ENCODE measurements at places on chromosomes 3 and 15.

- DNase-seq, result no peak
Observed at GRCh38 chr15:69515926-69516325, 63.3 kb downstream of the RPLP1 start.

- DNase-seq, result no peak
Observed at GRCh38 chr3:27228805-27229204, 140.4 kb downstream of the NEK10 start.

DNA sequence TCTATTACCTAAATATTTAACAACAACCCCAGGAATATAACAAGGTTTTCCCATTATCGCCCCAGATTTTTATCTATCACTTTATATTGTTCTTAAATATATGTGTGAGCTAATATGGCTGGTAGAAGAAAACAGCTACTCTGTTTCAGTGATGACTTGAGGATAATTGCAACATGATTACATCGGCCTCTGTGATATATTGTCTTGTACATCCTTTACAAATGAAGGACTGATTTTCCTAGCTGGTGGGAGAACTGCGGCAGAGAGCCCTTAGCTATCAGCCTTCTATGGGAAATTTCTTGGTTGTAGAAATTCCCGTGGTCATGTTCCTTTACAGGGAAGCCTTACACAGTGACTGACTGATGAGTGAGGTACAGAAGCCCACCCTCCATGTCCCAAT lies 110.9 kb upstream of the ZNF717 start:
- no peak for DNase-seq

- no peak for DNase-seq
Observed at GRCh38 chr15:63447017-63447676, 57.2 kb upstream of the USP3 start.

DNA sequence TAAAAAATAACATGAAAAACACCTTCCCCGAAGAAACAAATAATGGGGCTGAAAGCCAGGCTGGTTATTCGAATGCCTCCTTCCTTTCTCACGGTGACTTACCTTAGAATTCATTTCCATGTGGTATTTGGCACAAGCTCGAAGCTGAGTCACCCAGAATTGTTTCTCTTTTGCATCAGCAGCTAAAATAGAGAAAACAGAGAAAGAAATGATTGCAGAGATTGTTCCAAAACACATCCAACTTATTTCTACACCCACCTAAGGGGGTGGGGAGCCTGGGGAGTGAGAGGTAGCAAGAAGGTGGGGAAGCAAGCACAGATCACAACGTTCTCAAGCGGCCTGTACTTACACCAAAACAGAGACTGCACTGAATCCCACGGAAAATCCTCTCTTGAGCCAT lies 104.7 kb downstream of the OSBPL10 start:
- no peak for DNase-seq

DNA sequence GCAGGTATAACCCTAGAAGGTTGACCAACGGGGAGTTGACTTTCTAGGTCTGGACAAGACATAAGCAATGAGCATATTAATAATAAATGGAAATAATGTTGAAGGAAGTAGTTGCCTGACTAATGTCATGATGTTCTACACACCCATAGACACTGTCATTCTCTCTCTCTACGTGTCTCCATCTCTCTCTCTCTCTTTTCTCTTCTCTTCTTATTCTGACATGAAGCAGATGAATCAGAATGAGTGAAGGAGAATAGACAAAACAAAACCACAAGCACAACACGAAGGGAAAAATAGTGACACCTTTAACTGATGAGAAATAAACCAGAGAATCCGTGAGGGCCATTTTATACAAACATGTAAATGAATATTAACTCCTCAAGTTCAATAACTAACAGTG lies 26.7 kb upstream of the CCDC80 start:
- DNase-seq, result no peak

DNA sequence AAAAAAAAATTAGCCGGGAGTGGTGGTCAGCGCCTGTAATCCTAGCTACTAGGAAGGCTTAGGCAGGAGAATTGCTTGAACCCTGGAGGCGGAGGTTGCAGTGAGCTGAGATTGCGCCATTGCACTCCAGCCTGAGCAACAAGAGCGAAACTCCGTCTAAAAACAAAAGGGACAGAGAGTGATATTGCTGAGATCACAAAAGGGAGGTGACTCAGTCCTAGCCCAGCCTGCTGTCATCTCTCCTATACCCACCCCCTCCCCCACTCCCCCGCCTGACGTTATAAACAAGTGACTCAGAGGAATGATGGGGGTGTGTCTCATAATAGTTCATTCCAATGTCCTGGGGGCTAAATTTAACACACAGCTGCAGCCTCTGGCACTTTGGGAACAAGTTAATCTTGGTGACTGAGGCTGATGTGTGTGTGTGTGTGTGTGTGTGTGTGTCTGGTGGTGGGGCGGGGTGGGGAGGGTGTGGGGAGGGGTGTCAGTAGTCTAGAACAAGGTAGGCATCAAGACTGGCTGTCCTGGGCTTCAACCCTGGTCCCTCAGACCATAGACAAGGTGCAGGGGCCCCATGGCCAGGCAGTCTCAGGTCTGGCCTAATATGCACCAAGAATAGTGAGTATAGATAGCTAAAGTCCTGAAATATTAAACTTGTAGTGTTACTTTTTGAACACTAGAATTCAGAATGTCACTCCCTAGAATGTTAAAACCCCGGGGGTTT lies 1.3 kb upstream of the KLHL40 start:
- peak; percentile 41 for DNase-seq

DNA sequence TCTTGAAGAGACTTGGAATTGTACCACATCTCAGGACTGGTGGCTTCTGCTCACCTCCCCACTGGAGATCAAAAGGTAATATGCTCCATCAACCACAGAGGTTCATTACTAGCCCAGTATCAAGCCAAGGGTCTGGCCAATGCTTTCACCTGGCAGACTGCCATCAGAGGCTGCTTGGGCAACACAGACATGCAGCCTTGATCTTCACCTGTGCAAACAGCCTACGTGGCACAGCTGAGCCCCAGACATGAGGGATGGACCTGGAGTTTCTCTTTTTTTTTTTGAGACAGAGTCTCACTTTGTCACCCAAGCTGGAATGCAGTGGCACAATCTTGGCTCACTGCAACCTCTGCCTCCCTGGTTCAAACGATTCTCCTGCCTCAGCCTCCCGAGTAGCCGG lies 105.6 kb upstream of the HES1 start:
- DNase-seq, result no peak

- no peak for DNase-seq
Observed at GRCh38 chr15:95174301-95175259, 943.2 kb downstream of the MCTP2 start.

- DNase-seq, result no peak
Observed at GRCh38 chr3:122982216-122983185, 45.1 kb downstream of the SEMA5B start.

GRCh38 chr15:87123676-87124382 lies 1044.2 kb downstream of the AGBL1 start:
- DNase-seq, result no peak

GRCh38 chr3:24905266-24905665 lies 410.6 kb upstream of the THRB start:
- no peak for DNase-seq

DNA sequence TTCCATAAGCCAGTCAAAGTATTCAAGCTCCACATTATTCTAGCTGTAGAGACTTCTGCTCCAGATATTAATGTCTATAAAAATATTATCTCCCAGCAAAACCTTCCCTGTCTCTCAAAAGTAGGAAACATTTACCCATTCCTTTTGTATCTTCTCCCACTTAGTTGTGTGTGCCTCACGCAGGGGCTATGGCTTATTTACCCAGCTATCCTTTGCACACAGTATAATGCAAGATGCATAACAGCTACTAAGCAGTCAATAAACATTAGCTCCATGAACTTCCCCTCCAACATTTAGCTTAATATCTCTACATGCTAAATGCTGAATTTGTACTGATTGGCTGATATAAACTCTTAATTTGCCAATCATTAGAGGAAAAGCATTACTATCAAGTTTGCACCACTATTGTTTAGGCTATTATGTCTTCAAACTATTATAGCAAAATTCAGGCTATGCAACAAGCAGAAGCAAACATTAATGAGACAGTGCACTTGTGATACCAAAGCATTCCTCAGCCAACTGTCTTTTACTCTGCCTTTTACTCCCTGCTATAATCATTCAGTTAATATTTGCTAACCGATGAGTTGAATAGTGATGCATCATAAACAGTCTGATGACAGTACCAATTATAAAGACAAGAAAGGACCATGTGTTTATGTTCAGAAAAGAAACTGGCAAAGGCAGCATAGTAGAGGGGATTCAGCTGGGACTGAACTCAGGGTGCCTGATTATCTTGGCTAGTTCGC lies 81.2 kb downstream of the PLCH1 start:
- DNase-seq, result no peak

DNA sequence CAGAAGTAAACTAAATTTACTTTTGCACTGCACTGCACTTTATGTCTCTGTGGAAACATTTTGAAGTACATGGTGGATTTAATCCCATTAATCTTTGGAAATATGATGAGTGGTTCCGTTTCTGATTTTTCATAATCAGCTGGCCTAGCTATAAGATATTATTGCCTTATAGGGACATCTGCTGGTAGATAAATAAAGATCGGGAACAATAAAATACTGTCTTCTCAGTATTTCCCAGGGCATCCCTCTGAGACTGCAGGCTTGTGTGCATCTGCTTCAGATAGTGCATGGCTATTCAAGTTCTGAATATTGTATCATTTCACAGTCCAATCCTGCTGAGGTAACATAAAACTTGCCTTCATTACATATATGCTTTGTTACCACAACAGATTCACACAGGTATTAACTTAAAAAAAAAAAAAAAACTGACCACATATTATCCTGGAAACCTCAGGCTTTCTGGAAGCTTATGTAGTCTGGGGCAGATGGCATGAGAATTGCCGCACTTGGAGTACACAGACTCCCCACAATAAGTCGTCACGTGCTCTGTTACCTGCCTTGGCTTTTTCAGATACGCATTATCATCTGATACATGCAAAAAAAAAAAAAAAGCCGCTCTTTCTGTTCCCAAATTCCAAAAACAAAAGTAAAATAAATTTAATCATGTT lies 330.8 kb upstream of the AGTR1 start:
- no peak for DNase-seq

GRCh38 chr15:68623301-68623892 lies 44.6 kb downstream of the CORO2B start:
- DNase-seq, result no peak

DNA sequence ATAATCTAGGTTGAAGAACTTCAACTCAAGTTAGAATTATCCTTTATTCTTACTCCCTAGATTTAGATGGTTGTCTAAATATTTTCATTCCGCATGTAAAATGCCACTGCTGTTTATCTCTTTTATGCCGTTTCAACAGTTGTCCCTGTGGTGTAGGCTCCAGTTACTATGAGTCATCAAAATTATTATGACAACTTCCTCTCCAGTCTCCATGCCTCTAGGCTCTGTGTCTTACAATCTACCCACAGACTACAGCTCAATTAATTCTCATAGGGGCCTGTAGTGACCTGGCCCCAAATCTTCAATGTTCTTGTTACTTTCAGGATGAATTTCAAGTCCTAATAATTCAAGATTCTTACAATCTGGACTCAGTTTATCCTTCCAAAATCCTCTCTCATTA lies 105.8 kb upstream of the UNC13C start:
- no peak for DNase-seq

DNA sequence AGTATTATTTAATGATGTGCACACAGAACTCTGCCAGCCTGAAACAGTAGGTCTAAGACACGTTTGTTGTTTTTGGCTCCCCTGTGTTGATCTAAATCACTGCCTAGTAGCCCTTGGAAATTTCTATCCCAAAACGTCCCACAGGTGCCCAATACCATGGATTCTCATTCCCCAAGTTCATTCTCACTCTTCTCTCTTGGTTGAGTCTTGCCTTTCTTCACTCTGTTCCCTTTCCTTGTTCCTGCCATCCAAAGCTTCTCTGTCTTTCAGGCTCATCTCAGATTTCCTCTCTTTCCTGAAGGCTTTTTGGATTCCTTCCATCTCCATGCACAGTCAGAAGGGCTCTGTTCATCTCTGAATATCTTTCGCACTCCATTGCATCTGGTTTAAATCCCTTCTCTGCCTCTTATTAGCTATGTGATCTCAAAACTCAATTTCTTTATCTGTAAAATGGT lies 54.2 kb downstream of the PPARG start:
- DNase-seq, result no peak

- DNase-seq, result no peak
Observed at GRCh38 chr3:57164217-57164656, 916 bp downstream of the IL17RD start.

GRCh38 chr3:52350416-52350815 lies 34.3 kb downstream of the DNAH1 start:
- DNase-seq, result no peak

DNA sequence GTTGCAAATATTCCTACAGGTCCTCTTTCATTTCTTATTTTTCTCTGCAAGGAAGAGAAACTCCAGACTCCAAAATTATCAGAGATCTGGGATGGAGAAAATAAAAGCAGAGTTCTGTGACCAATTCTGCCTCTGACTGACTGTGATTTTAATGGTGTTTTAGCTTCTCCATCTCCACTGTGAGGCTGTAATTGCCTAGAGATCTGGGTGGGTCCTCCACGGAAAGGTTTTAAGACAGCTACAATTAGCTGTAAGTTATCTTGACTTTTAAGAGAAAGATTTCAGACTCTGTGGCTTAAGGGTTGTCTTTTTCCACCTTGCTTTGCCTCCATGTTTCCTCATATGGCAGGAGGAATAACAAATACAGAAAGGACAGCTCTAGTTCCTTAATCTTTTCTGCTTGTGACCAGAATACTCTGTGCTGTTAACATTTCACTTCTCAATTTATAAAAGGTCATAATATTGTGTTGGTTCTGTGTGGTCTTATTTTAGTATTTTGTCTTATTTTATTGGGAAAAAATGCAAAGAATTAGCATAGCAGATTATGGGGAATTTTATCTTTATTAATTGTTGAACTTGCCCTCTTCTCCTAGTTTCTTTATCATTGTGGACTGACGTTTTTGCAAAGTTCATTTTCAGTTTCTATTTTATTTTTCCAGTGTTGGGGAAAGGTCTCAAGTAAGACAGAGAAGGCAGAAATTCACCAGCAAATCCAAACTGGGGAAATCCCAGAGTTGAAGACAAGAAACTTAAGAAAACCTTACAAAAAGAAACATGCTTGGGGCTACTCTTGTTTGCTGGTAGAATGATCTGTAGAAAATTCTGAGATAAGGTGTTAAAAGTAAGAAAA lies 157.9 kb downstream of the RAP2B start:
- DNase-seq, result no peak

- DNase-seq, result no peak
Observed at GRCh38 chr3:195421400-195421799, 21.4 kb downstream of the ACAP2 start.
